ENCODE measurements at places on chromosomes 16 and 17.

DNA sequence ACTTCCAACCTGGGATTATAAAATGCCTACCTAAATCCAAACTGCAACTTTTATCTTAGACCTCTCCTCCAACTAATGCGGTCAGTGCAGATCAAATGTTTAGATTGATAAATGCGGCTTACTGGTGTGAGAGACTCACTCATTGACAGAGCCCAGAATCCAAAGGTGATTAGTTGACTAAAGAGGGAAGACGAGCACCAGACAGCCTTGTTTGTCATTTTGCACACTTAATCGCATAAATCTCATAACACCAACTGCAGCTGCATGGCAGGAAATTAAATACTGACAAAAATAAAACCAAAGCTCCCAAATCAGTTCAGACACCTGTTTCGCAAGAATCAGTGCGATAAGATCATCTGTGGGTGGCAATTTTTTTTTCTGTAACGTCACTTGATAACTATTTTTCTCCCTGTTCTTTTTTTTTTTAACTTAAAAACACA, 35.9 kb downstream of the NACA2 start:
- DNase-seq: no peak

- DNase-seq: no peak
These were observed 277.9 kb upstream of the MON1B start for GRCh38 chr16:76913046-76913445.

DNA sequence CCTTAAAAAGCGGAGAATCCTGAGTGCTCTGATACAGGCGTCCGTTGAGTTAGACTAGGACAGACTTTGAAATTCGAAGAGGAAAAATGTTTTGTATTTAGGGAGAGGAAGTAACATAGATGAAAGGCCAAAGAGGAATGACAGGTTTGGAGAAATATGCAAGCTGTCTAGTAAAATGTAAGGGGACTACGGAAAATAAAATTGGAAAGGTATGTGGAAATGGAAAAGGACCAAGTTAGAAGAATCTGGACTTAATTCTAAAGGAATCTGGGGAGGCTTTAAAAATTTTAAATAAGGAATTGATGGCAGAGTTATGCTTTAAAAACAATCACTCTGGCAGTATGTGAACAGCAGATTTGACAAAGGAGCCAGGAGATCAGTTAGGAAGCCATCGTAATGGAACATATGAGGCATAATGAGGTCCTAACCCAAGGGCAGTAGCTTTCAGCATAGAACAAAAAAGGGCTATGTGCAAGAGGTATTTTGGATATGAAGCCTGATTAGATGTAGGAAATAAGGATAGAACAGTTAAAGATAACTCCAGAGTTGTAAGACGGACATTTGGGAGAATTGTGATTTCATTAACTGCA, 38.3 kb downstream of the CYB561 start:
- DNase-seq: no peak

DNA sequence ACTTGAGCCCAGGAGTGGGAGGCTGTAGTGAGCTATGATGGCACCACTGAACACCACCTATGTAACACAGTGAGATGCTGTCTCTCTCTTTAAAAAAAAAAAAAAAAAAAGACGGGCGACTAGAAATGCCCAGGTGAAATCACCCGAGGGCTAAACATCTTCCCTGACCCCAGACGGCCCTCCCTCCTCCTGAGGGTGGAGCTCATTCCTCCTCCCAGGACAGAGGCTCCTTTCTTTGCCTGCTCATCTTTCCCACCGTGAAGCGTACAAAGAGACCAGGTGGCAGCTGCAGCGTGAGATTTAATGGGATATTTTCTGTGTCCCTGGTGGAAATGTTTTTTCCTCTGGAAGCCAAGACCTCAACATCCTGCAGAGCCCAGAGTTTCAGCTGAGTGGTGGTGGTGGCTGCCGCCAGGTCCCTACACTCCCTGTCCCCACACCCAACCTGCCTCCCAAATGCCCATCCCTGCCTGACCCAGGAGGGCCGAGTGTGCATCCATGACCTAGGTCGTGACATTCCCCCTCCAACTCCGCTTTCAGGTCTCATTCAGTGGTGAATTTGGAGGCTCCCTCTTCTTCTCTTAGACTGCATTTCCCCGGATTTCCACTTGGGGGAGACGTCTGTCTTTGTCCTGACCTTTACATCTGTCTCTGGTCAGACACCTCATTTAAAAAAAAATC, 14.4 kb upstream of the GPRC5B start:
- DNase-seq: no peak

GRCh38 chr17:11039342-11039741, 201.5 kb upstream of the PIRT start:
- no peak for DNase-seq

GRCh38 chr17:80210348-80211108, 9.6 kb downstream of the SGSH start:
- DNase-seq: no peak

DNA sequence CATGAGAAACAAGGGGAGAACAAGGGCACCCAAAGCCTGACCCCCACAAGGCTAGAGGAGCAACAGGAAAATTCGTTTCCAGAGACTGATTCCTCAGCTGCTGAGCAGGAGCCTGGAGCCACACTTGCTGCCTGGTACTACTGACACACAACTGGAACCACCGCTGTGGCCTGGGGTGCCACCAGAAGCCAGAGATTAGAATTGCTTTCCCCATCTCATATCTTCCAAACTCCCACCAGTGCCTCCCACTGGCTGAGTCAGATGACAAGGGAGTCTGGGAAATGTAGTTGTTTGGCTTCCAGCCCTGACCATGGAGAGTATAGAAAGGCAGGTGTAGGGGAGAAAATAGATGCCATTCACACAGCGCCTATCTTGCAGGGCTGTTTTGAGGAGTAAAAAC, 4.1 kb upstream of the TMEM11 start:
- no peak for DNase-seq

- DNase-seq: no peak
These were observed 34.6 kb upstream of the PVALEF start for GRCh38 chr17:81130385-81131361.

DNA sequence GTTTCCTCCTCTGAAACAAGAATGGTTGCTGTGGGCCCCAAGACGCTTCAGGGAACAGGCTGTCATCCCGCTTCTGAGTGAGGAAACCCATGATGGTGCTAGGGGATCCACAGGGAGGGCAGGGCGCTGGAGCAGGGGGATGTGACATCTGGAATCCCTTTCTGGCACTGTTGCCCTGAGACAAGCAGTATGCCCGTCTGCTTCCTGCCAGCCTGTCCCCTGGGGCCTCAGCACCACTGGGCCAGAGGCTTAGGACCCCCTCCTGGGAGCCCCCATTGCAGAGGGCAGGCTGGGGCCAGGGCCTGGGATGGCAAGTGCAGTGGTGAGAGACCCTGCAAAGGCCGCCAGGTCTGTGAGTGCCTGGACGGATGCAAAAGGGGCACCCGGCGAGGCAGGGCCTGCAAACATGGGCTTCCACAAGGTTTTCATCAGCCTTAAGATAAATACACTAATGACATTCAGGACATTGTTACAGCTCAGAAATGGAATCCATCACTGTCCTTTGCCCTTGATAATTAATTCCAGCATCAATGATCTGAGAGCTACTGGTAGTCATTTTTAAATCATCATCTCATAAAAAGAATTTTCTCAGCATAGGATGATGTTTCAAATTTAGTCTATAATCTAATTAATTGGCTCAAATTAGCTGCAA, 51.6 kb downstream of the PRMT7 start:
- no peak for DNase-seq

- no peak for DNase-seq
These were observed 30.4 kb upstream of the FBXW10B start for GRCh38 chr17:15649861-15650421.

- DNase-seq: no peak
These were observed 818 bp upstream of the NRN1L start for GRCh38 chr16:67883872-67884261.

DNA sequence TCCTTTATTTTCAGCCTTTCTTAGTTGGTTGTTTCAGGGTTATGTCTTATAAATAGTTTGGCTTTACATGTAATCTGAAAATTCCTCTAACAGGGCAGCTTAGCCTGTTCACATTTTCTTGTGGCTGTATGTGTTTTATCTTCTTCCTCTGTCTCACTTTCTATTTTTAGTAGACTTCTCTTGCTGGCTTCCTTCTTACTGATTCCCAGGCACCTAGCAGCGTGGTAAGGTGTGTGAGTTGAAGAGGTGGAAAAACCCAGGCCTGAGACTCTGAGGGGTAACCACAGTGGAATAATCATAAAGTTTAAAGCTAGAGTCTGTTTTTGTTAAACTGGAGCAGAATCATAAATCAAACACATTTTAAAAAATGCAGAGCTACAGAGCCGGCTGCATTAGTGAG, 190.9 kb downstream of the LGALS9B start:
- DNase-seq: no peak

GRCh38 chr16:55012362-55012761, 81.7 kb downstream of the IRX5 start:
- DNase-seq: no peak

GRCh38 chr17:50460831-50461526, 7.7 kb downstream of the CHAD start:
- no peak for DNase-seq

GRCh38 chr16:59635674-59636073, 901.6 kb upstream of the GOT2 start:
- DNase-seq: no peak

- no peak for DNase-seq
These were observed 14.8 kb downstream of the VASN start for GRCh38 chr16:4386451-4386805.

DNA sequence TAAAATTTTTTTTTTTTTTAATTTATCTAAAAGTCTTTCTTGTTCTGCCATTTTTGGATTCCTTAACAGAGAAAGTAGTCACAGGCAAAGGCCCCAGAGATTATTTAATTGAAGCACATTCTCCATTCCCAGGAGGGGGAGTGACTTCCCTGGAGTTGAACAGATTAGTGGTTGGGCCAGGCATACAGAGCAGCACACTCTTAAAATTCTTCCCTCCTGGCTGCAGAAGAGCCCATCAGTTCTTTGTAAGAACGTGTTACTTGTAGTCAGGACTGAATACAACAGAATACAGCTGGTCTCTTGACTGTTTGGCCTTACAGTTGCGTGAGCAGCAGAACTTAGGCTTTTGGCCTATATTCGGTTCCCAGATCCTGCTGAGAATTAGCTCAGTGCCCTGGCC, 1.8 kb downstream of the ALKBH5 start:
- no peak for DNase-seq

DNA sequence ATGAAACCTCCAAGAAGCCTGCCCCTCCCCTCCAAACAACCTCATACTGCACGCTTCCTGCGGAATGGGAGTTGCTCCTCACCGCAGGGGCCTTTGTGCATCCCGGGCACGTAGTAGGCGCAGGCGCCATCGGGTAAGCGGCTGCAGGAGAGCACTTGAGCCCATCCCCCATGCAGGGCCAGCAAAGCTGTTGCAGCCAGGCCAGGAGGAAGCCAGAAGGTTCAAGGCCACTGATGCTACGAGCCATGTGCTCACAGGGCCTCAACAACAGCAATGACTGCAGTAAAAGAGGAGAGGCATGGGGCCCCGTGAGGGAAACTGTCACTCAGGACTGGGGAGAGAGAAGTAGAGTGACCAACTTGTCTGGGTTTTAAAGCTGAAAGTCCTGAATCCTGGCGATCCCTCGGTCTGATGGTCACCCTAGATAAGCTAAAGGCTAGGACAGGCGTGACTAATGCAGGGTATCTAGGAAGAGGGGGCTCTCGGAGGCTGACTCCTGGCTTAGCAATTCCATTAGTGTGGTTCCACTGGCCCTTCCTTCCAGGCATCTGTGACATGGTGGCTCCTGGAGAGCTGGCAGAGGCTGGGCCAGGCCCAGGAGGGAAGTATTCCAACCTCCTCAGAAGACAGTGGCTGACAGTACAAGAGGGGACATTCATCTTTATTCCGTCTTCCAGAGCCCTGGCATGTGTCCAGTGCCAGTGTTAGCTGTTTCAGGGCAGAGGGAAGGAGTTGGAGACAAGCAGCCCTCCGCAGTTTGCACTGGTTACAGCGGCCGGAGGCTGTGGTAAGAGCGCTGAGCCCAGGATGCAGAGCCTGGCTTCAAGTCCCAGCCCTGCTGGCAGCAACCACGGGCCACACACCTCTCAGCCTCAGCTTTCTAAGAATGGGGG, 20.8 kb downstream of the GOSR2 start:
- DNase-seq: no peak

GRCh38 chr16:84059111-84059510, 16.5 kb upstream of the SLC38A8 start:
- no peak for DNase-seq

- DNase-seq: no peak
These were observed 79.2 kb downstream of the CDH11 start for GRCh38 chr16:65042438-65043365.

DNA sequence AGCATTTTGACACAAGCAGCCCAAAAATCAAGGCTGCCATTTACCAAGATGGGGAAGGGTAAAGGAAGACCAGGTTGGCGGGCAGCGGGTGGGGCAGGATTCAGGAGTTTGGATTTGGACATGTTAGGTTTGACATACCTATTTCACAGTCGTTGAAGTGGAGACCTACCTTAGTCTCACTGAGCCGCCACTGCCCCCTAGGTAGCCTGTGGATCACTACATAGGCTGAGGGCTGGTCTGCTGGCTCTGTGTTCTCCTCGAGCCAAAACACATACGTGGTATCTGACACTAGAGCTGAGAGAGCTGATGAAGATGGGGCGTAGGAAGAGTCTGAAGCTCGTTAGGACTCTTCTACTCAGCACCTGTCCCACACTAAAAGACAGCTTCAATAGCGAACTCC, 115.1 kb downstream of the HIC1 start:
- DNase-seq: no peak

- DNase-seq: no peak
These were observed 498.5 kb upstream of the ZFHX3 start for GRCh38 chr16:73546341-73546845.

DNA sequence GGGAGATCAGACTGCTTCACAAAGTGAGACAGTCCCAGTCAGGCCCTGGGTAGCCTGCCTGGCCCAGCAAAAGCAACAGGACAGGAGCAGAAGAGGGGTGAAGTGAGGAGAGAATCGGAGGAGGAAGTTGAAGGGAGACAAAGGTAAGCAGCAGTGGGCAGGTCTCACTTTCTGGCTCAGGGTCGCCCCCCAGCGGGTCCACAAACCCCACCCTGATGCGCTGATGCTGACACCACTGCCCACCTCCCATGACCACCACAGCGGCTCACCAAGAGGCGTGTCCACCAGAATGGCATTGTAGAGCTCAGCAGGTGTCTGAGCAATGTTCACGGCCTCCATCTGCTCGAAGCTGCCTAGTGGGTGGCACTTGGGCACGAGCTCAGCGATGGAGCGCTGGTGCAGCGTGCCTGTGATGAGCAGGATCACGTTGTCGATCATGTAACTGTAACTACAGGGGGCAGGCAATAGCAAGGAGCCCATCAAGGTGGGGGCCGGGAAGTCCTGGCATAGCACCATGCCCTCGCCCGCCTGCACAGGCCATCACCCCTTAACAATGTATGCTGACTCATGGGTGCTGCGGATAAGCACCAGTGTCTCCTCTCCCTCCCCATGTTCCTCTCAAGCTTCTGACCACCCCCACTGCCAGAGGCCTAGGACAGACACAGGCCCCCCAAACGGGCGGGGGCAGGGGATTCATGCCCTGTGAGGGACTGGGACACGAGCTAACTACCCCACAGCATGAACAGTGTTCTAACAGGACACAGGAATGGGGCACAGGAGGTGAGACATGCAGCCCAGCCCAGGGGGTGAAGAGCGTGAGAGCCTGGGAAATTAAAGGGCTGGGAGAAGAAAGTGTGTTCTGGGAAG, 13.6 kb downstream of the HSD11B2 start:
- DNase-seq: no peak
